ENCODE measurements at places on chromosomes 16 and 17.
A peak's percentile ranks its signal among the peaks of the same experiment; 100 is the strongest.

- peak; percentile 73 for DNase-seq
Observed at GRCh38 chr16:84511180-84511800, 6.8 kb upstream of the MEAK7 start.

- no peak for DNase-seq
Observed at GRCh38 chr16:27582883-27583282, 32.9 kb downstream of the KATNIP start.

- no peak for DNase-seq
Observed at GRCh38 chr17:58337600-58338453, 9.2 kb upstream of the TSPOAP1 start.

DNA sequence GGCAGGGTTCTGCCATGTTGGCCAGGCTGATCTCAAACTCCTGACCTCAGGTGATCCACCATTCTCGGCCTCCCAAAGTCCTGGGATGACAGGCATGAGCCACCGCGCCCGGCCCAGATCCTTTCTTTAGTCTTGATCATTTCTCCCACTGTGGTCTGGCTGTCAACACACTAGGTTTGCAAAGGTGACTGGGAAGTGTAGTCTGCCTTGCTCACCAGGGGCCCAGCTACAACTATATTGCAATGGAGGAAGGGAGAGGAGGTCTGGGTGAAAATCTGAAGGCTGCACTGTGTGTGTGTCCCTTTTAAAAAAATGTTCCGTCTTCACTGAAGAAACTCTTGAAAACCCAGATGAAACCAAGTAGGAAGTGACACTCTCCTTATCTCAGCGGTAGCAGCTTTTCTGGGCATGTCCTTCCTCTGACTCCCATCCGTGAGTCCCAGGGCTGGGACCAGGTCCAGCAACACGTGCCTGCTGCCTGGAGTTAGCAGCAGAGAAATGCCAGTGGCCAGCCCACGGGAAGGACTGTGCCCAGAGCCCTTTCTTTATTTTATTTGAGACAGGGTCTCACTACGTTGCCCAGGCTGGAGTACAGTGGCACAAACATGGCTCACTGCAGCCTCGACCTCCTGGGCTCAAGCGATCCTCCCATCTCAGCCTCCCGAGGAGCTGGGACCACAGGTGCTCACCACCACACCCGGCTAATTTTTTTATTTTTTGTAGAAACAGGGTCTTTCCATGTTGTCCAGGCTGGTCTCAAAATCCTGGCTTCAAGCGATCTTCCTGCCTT lies 17.8 kb upstream of the KIF19 start:
- no peak for DNase-seq

DNA sequence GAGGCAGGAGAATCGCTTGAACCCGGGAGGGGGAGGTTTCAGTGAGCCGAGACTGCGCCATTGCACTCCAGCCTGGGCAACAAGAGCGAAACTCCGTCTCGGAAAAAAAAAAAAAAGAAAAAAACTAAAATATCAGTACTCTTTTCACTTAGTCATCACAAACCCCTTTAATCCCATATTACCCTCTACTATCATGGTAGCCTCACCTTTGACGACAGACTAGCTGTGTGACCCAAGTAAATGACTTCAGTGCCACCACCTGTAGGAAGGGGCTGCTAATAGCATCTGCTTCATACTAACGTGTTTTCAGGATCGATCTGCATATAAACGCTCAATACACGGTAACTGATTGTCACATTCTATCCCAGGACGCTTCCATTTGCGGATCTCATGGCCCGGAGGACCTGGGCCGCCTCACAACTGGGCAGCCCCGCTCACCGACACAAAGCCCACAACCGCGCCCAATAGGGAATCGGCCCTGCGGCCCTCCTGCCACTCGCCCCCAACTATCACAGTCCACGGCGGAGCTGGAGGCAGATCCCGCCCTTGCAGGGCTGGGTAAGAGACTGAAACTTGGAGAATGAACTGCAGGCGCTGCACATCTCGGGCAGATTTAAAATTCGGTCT lies 1.1 kb upstream of the ZNF263 start:
- no peak for DNase-seq

GRCh38 chr17:55740511-55741355 lies 10.1 kb upstream of the PCTP start:
- DNase-seq = no peak

GRCh38 chr16:12119562-12119961 lies 143.0 kb downstream of the SNX29 start:
- DNase-seq = peak; percentile 43

GRCh38 chr16:21239646-21240045 lies 6.1 kb downstream of the ANKS4B start:
- no peak for DNase-seq

DNA sequence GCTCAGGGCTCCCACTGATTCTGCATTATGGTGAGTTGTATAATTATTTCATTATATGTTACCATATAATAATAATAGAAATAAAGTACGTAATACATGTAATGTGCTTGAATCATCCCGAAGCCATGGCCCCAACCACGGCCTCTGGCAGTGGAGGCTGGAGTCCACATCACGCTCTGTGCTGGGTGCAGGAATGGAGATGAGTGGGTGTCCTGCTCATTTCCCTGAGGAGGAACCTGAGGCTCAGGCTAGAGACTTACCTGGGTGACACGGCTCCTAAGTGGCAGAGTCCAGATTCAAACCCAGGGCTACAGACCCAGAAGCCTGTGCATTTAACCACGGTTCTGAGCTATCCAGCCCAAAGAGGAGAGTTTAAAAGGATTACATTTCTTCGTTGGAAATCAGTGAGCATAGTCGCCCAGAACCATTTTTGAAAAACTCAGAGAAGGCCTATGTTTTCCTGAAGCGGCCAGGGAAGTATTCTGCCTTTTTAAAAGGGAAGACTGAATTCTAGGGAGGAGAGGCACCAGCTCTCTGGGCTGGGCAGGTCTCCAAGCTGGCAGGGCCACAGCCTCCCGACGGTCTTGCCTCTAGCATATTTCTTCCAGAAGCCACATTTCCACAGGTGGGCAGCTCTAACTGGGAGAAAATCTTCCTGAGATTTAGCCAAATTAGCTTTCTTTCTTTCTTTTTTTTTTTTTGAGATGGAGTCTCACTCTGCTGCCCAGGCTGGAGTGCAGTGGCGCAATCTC lies 6.7 kb downstream of the IL4R start:
- no peak for DNase-seq

GRCh38 chr17:28748852-28749515 lies 5.2 kb downstream of the TRAF4 start:
- DNase-seq = peak; percentile 32

GRCh38 chr17:3944485-3945388 lies 19.5 kb downstream of the ATP2A3 start:
- peak; percentile 94 for DNase-seq

- DNase-seq = no peak
Observed at GRCh38 chr17:59435238-59435637, 103.8 kb downstream of the YPEL2 start.

DNA sequence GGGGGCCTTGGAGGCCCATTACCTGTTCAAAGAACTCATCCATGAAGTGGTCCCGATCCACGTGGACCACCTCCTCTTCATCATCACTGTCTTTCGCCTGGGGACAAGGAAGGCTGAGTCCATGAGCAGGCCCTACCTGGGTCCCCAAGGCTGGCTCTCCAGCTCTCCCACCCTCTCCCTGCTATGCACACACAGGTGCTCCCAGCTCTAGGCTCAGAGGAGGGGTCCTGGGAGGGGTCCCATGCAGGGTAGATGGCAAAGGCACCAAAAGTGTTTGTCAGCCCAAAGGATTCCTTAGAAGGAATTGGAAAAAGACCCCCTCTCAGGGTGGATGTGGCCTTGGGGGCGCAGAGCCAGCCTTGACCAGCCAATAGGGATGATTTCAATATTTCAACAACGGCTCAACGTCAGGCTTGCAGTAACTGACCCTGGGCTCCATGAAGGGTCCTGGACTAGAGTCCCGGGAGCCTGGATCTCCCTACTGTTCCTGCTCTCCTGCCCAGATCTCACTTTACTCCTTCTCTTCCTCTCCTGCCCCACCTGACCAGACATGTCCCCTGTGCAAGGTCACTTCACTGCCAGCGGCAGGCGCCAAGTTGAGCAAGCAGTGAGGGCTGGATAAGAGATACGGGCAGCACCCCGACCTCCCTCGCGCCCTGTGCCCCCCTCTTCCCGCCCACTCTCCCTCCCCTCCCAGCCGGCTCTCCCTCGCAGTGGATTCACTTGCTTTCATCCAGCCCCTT lies 8.8 kb downstream of the STX1B start:
- no peak for DNase-seq

GRCh38 chr17:40419559-40420331 lies 2.0 kb upstream of the TOP2A start:
- no peak for DNase-seq

- no peak for DNase-seq
Observed at GRCh38 chr16:56384074-56384721, 41.1 kb downstream of the AMFR start.

DNA sequence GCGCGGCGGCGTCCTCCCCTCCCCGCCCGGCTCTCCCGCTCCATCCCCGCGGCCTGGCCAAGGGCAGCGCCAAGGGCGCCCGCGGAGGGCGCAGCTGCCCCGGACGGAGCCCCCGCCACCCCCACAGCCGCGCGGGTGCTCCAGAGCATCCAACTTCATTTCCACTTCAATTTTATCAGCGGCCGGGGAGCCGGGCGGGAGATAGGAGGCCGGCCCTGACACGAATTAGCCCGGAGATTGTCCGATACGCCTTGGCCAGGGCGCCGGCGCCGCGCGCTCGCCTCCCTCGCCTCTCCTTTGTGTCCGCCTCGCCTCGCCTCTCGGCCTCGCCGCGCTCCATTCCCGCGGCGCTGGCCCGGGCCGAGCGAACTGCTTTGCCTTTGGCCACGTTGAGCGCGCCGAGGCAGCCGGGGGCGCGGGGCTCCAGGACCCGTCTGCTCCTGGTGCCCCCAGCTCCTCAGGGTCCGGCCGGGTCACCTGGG lies 129.1 kb upstream of the LHX1 start:
- no peak for DNase-seq

Measured in ovary (tissue), 10 donors.